Stimulated activated CD8-positive, alpha-beta memory T cell treated with anti-CD3 and anti-CD28 coated beads, Interleukin-4, amount 100 ng/mL, for 4 hours (primary cell): ENCODE measurements at places on chromosomes 11 and 22.
A peak's percentile ranks its signal among the peaks of the same experiment; 100 is the strongest.

- DNase-seq = peak; percentile 27
Observed at GRCh38 chr11:122696662-122697061, 41.1 kb downstream of the UBASH3B start.

- DNase-seq = no peak
Observed at GRCh38 chr22:37768273-37768672, 39.5 kb upstream of the GCAT start.

DNA sequence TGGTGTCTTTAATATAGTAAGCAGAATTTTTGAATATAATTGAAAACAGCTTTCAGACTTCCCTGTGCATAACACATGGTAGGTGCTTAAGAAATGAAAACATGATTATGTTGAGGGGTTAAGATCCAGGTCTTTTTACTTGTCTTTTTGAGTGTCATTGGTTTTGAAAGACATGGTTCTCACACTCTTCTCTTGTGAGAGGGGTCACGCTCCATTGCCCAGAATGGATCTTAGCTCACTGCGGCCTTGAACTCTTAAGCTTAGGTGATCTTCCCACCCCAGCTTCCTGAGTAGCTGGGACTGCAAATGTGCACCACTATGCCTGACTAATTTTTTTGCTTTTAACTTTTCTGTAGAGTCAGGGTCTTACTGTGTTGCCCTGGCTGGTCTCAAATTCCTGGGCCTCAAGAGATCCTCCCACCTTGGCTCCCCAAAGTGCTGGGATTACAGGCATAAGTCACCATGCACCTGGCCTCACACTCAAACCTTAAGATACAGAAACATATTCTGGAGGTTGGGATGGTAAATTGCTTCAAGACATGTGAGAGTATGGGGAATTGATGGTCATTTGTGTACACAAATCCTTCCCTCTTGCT lies 1.4 kb downstream of the SPCS2 start:
- DNase-seq = no peak

DNA sequence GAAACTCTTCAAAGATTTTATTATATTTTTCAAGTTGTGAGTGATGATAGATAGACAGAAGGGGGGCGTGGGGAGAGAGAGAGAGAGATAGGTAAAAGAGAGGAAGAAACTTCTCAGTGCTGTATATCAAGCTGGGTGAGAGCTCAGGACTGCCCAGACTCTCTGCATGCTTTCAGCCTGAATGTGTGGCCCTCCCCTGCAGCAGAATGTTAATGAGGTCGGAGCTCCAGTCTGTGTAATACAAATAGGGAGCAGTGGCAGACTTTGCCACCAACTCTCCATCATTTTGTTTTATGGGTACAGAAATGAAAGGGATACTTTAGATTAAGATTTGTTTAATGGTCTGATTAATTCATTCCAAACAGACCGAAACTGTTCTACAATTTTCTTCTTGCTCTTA lies 752.8 kb downstream of the OPCML start:
- DNase-seq = no peak

DNA sequence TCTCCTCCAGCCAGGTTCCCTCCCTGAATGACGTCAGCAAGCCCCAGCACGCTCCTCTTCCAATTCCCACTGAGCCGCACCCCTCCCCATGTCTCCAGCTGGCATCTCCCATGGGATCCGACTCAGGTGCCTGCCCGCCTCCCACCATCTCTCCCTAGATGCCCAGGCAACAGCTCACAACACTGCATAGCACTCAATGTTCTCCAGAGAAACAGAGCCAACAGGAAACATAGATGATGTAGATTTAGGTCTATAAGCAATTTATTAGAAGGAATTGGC lies 532.3 kb downstream of the BRD1 start:
- DNase-seq = no peak

- DNase-seq = no peak
Observed at GRCh38 chr22:22216450-22216959, 28.1 kb upstream of the VPREB1 start.

GRCh38 chr11:11413776-11414175 lies 60.7 kb upstream of the CSNK2A3 start:
- no peak for DNase-seq

- DNase-seq = no peak
Observed at GRCh38 chr11:130472434-130472961, 24.1 kb downstream of the ADAMTS15 start.

GRCh38 chr11:829847-830294 lies 2.2 kb downstream of the CRACR2B start:
- DNase-seq = no peak

GRCh38 chr22:41910050-41911000 lies 4.5 kb downstream of the SHISA8 start:
- DNase-seq = no peak
